ENCODE measurements at places on chromosomes 4 and X. TPM values are rescaled to one million over a fixed set of nuclear protein-coding genes. Genes with fewer than 3 reads are reported as not detected.

PNMA3 gene
- 4.0 TPM for total RNA-seq

- DNase-seq = no peak
These were observed 209.5 kb upstream of the AFF2 start for GRCh38 chrX:148290931-148291330.

NAA11 gene
- total RNA-seq = not detected

COX18 gene
- 25.3 TPM for total RNA-seq

PALLD gene
- 64.6 TPM for total RNA-seq

- no peak for DNase-seq
These were observed 2.6 kb downstream of the PHKA2 start for GRCh38 chrX:18981124-18981807.

DCAF4L1 gene
- not detected for total RNA-seq

- DNase-seq = no peak
These were observed 19.6 kb upstream of the IQCM start for GRCh38 chr4:149835280-149835679.

CSTF2 gene
- total RNA-seq = 16.6 TPM

GRCh38 chr4:145528601-145529000 is 46.9 kb downstream of the SMAD1 start:
- no peak for DNase-seq

FGFR3 gene
- 1.4 TPM for total RNA-seq

HDX gene
- total RNA-seq = 6.0 TPM

EDA gene
- 17.9 TPM for total RNA-seq
